Nucleus accumbens (tissue), 56 donors: ENCODE measurements at places on chromosomes 2 and 18.

DNA sequence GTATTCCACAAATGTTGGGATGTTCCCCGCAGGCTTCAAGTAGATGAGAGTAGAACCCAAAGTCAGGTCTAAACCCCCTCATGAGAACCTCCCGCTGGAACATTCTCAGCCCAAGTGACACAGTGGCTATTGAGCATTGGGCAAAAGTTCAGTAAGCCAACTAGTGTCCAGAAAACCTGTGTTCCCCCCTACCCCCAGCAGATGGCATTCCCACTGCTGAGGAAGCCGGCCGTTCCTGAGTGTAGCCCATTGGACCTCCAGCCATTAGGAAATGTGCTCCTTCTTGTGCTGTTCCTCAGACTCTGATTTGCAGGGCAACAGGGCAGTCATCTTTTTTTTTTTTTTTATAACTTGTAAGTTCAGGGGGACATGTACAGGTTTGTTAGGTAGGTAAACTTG, 152.1 kb downstream of the NCK2 start:
- no peak for DNase-seq

GRCh38 chr2:235583144-235583543, 89.3 kb downstream of the AGAP1 start:
- DNase-seq, result no peak

GRCh38 chr18:57205641-57206040, 58.8 kb downstream of the BOD1L2 start:
- DNase-seq, result no peak

- no peak for DNase-seq
Measured at GRCh38 chr2:137175246-137175645, 409.9 kb downstream of the THSD7B start.

- DNase-seq, result no peak
Measured at GRCh38 chr2:18077704-18078103, 199.2 kb downstream of the KCNS3 start.
